ENCODE measurements at places on chromosomes 4 and X.
A peak's percentile ranks its signal among the peaks of the same experiment; 100 is the strongest.

- no peak for DNase-seq
These were observed 415.1 kb upstream of the MAD2L1 start for GRCh38 chr4:120481756-120482155.

DNA sequence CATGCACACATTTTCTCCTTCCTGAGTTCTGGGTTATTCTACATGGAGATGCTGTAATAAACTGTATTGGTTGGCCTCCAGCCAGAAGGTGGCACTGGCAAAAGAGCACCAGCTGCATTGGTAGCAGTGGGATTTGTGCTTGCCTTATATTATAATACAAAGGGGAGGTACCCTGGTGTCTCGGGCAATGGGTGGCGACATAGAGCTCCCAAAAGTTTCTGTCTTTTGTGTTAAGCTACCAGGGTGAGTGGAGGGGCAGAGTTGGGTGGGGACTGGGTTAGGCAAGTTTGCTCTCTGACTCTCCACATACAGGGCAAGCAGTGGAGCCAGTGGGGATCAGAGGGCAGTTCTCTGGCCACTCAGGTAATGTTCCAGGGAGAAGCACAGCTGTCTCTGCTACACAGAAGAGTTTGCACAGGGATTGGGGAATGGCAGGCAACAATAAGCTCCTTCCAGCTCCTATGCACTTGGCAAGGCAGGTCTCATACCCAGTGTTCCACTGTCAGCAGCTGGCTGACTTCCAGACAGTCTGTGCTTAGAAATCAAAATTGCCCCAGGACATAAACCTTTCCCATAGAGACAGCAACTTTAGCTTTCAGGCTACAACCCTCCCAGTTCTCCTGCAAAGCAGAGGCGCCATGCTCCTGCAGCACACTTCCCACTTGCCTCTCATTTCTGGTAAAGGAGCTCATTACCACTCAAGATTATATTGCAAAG lies 463.9 kb upstream of the PCDH7 start:
- no peak for DNase-seq

DNA sequence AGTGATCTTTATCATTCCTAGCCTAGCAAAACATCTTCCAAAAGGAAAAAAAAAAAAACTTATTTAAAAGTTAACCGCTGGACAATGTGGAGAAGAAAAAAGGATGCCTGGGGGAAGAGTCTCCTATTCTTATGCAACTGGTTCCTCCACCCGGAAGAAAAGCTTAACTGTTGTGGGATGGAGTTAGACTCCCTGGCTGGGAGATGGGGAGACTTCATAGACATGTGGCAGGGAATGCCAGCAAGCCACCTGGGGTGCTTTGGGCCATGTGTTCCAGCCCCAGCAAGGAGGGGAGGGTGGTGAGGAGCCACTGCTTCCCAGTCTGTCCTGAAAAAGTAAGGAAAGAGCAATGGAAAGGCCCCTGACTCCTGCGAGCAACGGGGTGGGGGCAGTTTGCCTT lies 119.4 kb upstream of the SPIN4 start:
- no peak for DNase-seq

- DNase-seq, result no peak
These were observed 184.6 kb upstream of the KIT start for GRCh38 chr4:54473077-54473545.

DNA sequence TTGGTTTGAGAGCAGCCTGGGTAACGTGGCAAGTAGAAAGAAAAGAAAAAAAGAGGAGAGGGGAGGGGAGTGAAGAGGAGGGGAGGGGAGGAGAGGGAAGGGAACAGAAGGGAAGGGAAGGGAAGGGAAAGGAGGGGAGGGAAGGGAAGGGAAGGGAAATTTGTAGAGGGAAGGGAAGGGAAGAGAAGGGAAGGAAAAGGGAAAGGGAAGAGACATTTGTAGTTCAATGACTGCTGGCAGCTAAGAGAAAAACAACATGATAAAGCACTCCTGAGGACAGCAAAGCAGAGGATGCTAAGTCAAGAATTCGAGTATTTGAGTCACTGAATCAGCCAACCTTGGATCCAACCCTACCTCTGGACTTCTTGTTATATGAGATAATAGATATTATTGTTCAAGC lies 38.2 kb upstream of the BMP2K start:
- no peak for DNase-seq

DNA sequence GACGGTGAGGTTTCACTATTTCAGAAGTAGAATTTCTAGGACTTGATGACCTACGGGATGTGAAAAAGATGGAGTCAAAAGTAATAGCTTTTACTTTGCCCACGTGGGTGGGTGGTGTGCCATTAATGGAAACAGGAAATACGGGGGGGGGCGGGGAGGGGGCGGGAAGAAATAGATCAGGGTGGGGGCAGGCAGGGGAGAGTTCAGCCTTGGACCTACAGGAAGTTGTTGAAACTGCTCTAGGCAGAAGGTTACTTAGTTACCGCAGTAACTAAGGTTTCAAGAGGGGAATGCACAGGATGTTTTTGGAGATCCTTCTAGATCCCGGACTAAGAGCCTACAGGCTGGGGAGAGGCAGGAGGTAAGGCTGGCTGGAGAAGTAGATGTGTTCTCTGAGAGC lies 3.6 kb upstream of the FHL1 start:
- DNase-seq, result peak; percentile 5

DNA sequence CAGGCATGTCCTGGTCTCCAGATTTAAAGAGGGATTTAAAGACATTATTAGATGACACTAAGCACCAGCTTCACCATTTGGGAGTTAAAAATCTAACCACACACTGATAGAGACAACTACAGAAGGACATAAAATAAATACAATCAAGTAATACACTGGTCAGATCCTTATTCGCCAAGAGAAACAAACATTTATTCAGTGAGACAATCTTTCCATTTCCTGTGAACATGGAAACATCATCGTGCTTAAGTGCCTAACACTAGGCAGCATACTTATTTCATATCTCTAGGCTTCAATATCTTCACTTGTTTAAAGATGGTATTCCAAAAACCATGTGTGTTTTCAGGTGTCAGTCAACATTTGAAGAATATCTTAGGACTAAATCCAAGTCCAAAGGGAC lies 103.6 kb downstream of the AREG start:
- no peak for DNase-seq

DNA sequence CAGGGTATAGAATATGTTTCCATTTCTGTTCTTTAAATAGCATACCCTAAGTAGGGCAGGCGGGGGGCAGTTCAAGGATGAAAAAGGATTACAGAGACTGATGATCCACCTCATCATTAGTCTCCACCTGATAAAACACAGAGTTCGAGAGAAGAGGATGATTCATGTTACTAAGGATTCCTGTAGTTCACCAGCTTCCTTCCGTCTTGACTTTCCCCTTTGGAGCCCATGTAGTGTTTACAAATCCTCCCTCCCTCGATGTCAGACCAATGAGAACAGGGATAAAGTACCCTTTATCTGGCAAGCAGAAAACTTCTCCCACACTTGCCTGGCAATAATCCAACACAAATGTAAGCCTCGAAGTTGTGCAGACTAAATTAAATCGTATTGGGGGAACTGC lies 526.3 kb upstream of the FAM241A start:
- DNase-seq, result no peak

GRCh38 chrX:120244735-120245498 lies 5.7 kb upstream of the ZBTB33 start:
- DNase-seq, result peak; percentile 61

GRCh38 chr4:73376251-73376650 lies 27.8 kb upstream of the ALB start:
- no peak for DNase-seq

- no peak for DNase-seq
These were observed 52.6 kb downstream of the LIMCH1 start for GRCh38 chr4:41590591-41590990.

GRCh38 chrX:74438764-74439163 lies 17.5 kb downstream of the SLC16A2 start:
- no peak for DNase-seq

DNA sequence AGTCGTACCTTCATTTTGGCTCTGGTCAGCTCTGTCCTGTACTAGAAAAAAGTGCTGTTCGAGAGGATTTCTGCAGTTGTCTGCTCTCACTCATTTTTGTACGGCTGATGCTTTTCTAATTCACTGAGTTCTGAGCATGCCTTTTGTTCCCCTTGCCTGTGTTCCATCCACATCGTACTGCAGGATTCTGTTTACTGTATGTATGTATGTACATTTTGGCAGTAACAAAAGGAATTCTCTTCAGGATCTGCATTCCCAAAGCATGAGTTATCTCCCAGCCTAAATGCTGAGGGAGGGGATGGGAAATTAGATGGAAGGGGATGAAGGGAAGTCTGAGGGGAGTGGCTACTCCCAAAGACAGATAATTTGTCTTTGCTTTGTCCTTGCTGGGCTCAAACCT lies 87.6 kb downstream of the GBA3 start:
- DNase-seq, result no peak

Measured in stimulated activated naive CD4-positive, alpha-beta T cell (primary cell).